HFFc6 (cell line): ENCODE measurements at places on chromosomes 12 and 14.

DNA sequence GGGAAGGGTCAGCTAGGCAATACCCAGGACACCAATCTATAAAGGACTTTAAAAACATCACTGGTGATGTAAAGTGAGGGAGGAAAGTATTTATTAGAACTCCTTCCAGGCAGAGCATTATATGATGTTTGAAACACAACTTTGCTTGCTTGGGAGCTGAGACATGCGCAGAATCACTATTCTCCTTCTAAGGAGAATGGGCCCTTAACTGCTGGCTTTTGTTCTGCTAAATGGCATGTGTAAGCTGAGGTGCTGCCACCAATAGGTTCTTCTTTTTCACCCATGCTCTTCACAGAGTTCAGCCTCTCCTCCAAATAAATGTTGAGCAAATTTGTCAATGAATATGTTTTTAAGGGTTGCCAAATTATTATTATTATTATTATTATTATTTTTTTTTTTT lies 3.9 kb downstream of the STAC3 start:
- no peak for DNase-seq

DNA sequence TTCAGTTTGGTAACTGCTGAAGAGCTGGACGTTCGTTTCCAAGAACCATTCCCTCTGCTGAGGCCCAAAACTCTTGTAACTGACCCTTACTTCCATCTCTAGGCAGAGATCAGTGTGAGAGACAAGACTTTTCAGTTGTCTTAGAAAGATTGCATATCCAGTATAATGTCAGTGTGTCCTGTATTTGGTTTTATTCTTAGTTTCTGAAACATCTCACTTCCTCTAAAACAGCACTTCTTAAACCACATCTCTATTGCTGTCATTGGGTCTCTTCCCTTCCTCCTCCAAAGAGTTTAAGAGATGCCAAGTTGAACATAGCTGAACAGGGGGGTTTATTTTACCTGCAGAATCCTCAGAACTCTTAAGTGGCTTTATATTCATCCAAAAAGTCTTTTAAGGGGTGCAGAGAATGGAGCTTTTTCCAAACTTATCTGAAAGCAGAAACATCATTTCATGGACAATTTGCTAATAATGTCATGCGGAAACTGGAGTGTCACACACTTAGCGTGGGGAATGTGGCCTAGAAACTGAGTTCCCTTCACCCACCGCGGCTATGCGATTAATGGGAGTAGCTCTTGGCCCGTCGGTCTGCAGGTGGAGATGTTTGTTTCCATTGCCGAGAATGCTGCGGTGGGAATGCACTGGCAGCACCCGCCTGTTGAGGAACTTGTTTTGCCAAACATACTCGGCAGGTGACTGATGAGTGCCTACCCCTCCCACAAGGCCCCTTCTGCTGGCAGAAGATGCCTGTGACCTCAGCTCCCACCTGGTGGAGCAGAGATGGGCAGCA lies 148.2 kb downstream of the ADGRD1 start:
- no peak for DNase-seq

DNA sequence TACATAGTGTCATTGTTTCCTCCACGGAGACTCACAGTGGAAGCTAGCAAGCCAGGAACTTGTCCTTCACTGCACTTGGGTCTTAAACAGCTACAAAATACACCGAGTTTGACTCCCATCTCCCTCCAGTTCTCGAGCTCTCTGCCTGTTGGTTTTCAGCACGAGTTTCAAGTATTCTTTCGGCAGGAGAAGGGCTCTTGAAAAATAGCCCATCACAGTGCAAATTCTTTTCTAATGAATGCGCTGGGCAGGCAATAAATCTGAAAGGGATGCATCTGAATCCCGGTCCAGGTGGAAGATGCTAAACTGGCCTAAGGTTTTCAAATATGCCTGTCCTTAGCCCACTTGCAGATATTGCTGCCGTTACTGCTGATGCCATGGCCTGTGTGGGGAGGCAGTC lies 173.9 kb downstream of the CACNA1C start:
- DNase-seq = no peak

DNA sequence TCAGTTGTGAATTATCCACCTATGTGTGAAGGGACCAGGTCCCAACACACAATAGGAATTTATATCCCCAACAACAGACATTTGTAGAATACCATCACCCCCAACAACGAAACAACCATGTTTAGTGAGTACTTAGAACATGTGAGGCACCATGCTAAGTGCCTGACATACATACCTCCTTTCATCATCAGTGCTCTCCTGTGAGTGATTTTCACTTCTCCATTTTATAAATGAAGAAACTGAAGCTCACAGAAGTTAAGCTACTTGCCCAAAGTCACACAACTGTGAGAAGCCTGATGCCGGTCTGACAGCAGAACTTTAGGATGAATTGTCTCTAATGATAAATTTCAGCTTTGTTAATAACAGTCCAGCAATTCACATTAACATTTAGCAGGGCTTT lies 35.4 kb downstream of the SPTB start:
- DNase-seq = no peak

DNA sequence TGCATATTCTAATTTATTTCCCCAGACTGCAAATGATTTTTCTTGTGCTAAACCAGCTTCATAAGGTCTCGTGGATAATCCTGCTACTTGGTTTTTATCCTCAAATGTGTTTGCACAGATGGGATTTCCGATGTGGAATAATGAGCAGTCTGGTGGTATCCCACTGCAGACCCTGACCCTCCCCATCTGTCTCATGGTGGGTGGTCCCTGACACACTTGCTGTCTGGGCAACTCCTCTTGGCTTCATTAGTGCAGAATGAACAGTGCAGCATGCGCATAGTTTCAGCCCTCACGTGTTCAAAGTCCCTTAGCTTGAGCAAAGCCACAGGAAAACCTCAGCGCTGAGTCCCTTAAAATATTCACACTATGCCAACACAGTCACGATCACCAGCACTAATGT lies 996.5 kb downstream of the AACS start:
- DNase-seq = no peak
